Left ventricle myocardium inferior (tissue), 1 donor: ENCODE measurements at places on chromosomes 4 and X.

GRCh38 chrX:153725039-153725831 lies 579 bp downstream of the ABCD1 start:
- peak overlapping the region; percentile 81 for H3K4me3 ChIP-seq
- peak overlapping the region; percentile 93 for H3K27ac ChIP-seq
- DNase-seq: no peak

GRCh38 chr4:186472948-186473347 lies 82.4 kb downstream of the MTNR1A start:
- H3K4me1 ChIP-seq: no peaks in the 10 kb centered on the region
- H3K27me3 ChIP-seq: peaks cover 38% of the 10 kb centered on the region
- no peak overlapping the region for H3K4me3 ChIP-seq
- no peaks in the 10 kb centered on the region for H3K36me3 ChIP-seq

DNA sequence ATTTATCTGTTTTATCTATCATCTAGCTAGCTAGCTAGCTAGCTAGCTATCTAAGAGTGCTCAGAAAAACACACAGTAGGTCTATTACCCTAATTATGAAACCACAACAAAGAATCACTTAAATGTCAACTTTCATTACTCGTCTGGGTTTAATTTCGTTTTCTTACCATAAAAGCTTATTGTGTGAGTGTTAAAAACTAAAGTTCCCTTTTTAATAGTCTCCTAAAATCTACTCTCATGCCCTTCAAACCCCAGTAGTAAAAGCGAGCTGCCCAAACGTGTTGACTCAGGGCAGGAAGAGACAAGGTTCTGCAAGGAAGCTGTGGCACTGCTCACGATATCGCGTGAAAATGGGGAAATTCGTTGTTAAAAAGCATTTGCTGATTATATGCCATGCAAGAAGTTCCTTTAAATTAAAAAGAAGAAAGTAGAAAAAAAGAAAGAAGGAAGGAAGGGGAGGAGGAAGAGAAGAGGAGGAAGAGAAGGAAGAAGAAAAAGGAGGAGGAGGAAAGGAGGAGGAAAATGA lies 595 bp downstream of the MBNL3 start:
- no peaks in the 10 kb centered on the region for H3K4me1 ChIP-seq
- peak overlapping the region; percentile 83 for H3K27ac ChIP-seq
- H3K36me3 ChIP-seq: no peaks in the 10 kb centered on the region
- DNase-seq: no peak

GRCh38 chr4:4361883-4362282 lies 25.0 kb upstream of the NSG1 start:
- no peaks in the 10 kb centered on the region for H3K36me3 ChIP-seq
- no peaks in the 10 kb centered on the region for H3K4me1 ChIP-seq
- peaks cover 80% of the 10 kb centered on the region for H3K27me3 ChIP-seq
- H3K4me3 ChIP-seq: no peak overlapping the region
- no peak for DNase-seq
- H3K27ac ChIP-seq: no peak overlapping the region

- peaks cover 4% of the 10 kb centered on the region for H3K4me1 ChIP-seq
- no peak for DNase-seq
- no peak overlapping the region for H3K4me3 ChIP-seq
- no peaks in the 10 kb centered on the region for H3K27me3 ChIP-seq
Observed at GRCh38 chr4:143482840-143483239, 30.7 kb upstream of the SMARCA5 start.

DNA sequence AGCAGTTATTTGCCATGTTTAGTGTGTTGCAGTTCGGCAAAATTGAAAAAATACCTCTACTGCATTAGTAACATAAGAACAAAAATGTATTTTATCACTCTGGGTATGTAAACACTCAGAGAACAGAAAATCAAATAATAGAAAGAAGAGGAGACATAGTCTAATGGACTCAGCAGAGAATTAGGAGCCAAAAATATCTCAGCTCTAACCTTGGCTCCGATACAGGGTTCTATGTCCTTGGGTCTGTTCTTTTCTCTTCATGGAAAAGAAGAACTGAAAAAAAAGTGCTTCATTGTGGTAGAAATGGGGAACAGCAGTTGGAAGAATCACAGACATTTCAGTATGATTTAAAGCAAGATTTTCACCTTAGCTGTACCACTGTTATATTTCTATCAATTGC lies 240.5 kb upstream of the CXXC4 start:
- no peaks in the 10 kb centered on the region for H3K27me3 ChIP-seq
- no peak overlapping the region for H3K4me3 ChIP-seq
- H3K36me3 ChIP-seq: no peaks in the 10 kb centered on the region
- peaks cover 27% of the 10 kb centered on the region for H3K4me1 ChIP-seq
- DNase-seq: no peak

GRCh38 chr4:183637461-183637860 lies 21.5 kb downstream of the RWDD4 start:
- H3K4me3 ChIP-seq: no peak overlapping the region
- H3K27me3 ChIP-seq: no peaks in the 10 kb centered on the region
- no peak overlapping the region for H3K27ac ChIP-seq
- no peak for DNase-seq
- H3K4me1 ChIP-seq: no peaks in the 10 kb centered on the region
- H3K36me3 ChIP-seq: peaks cover 2% of the 10 kb centered on the region

GRCh38 chrX:22032084-22032483 lies at the start of gene PHEX:
Gene PHEX (plus strand): TSS chrX:22032325. CDS start chrX:22033006, 681 bp downstream.
- no peak within 1 kb of the TSS for H3K27ac ChIP-seq
- H3K27me3 ChIP-seq: no peaks in the 10 kb centered on the region
- H3K4me1 ChIP-seq: no peaks in the 10 kb centered on the region
- no peak for DNase-seq
- H3K36me3 ChIP-seq: no peaks in the 10 kb centered on the region

GRCh38 chrX:64204252-64204651 lies 1.3 kb downstream of the AMER1 start:
- H3K4me1 ChIP-seq: peaks cover 45% of the 10 kb centered on the region
- peak overlapping the region; percentile 95 for H3K27ac ChIP-seq
- H3K36me3 ChIP-seq: no peaks in the 10 kb centered on the region
- no peaks in the 10 kb centered on the region for H3K27me3 ChIP-seq

GRCh38 chrX:72676465-72676864 lies 37.6 kb downstream of the PHKA1 start:
- no peaks in the 10 kb centered on the region for H3K4me1 ChIP-seq
- DNase-seq: no peak

DNA sequence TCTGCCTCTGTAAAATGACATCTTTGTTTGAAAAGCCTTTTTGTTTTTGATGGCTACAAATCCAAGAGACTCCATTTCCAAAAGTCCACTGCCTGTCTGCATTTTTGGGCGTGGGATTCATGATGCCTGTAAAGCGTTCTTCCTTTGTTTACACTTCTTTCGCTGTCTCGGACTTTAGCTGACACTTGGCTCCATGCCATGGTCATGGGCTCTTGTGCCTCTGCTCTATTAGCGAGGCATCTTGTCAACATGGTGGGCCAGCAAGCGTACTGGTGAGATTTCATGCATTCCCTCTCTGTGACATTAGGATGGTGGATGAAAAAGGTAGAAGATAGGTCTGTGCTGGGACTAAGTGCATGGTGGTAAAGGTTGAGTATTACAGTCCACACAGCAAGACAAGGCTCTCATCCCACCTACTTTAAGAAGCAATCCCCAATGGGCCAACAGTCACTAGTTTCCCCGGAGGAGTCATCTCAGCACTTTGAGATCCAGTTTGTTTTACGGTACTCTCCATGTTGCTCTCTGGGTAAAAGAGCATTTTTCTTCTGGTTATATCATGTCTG lies 298.2 kb upstream of the KLF3 start:
- DNase-seq: no peak
- H3K27me3 ChIP-seq: no peaks in the 10 kb centered on the region
- no peaks in the 10 kb centered on the region for H3K36me3 ChIP-seq
- peaks cover 21% of the 10 kb centered on the region for H3K4me1 ChIP-seq

DNA sequence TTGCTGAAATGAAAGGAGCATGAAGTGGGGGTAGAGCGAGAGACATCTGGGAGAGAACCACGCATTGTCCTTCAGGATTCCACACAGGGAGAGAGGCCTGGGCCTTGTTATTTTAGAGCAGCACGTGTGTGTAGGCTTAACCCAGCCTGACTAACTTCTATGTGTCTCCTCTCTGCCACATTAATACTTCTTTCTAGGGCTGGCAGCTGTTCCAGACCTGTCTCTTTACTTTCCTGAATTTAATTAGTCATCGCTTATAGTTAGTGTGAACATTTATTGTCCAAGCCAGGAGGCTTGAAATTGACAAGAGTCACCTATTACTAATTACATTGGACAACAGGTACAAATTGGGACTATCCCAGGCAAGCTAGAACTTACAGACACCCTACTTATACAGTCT lies 51.3 kb downstream of the SMAD1 start:
- H3K36me3 ChIP-seq: no peaks in the 10 kb centered on the region
- H3K27ac ChIP-seq: no peak overlapping the region
- H3K4me3 ChIP-seq: no peak overlapping the region
- peaks cover 38% of the 10 kb centered on the region for H3K4me1 ChIP-seq

DNA sequence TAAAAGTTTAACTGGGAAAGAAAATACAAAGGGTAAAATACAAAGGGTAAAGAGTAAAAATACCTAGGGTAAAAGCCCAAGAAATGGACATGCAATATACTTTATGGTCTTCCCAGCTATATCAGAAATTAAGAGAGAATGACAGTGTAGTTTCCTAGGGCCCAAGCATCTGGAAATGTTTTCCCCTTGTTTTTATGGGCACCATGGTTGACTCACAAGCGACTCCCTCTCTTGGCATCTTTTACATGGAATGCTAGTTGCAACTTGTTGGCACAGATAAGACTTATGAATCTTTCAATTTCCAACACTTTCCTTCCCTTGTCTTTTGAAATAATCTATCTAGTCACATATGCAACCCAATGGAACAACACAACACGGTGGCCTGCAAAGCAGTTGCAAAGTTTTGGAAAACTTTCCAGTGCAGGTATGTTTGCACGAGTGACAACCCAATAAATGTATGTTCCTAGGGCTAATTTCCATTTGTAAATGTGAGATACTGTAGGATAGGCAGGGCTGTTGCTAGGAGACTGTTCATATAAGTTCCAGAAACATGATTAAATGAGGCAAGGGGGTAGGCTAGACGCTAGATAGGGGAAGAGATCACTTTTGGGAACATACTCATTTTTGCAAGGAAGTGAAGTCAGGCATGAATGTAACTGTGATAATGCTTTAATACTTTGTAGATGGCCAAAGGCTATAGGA lies 36.4 kb upstream of the CWH43 start:
- H3K36me3 ChIP-seq: no peaks in the 10 kb centered on the region
- H3K4me1 ChIP-seq: no peaks in the 10 kb centered on the region
- DNase-seq: no peak
- no peaks in the 10 kb centered on the region for H3K27me3 ChIP-seq
